ENCODE measurements at places on chromosomes 1 and 21. TPM values are rescaled to one million over a fixed set of nuclear protein-coding genes. Genes with fewer than 3 reads are reported as not detected.

- DNase-seq, result no peak
- no peak overlapping the region for H3K4me3 ChIP-seq
- peaks cover 13% of the 10 kb centered on the region for H3K4me1 ChIP-seq
Measured at GRCh38 chr1:8189931-8190483, 127.9 kb upstream of the SLC45A1 start.

GRCh38 chr1:39107341-39108290 is 81.5 kb downstream of the NDUFS5 start:
- H3K4me3 ChIP-seq, result no peak overlapping the region
- H3K27ac ChIP-seq, result no peak overlapping the region
- H3K4me1 ChIP-seq, result peaks cover 30% of the 10 kb centered on the region
- H3K36me3 ChIP-seq, result no peaks in the 10 kb centered on the region

DNA sequence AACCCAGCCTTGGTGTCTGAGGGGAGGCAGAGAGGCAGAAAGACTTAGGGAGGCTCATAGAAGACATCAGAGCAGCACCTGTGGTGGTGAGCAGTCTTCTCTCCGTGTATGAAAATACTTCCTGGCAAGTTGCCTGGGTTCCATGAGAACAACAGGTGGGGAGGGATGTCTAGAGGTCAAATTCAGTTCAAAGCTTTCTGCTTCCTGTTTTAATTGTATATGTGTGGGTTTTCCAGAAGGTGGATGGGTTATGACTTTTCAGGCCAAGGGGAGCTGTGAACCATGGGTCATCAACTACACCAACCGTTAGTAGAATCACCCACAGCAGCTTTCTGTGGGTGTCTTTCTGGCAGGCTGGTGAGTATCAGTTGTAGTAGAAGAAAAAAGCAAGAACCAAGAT is 4.1 kb upstream of the FCRL2 start:
- no peaks in the 10 kb centered on the region for H3K36me3 ChIP-seq
- H3K27ac ChIP-seq, result no peak overlapping the region
- DNase-seq, result no peak
- no peak overlapping the region for H3K4me3 ChIP-seq

GRCh38 chr21:44838039-44838895 is 20.4 kb upstream of the SUMO3 start:
- H3K4me3 ChIP-seq, result no peak overlapping the region
- H3K27ac ChIP-seq, result no peak overlapping the region
- no peak for DNase-seq
- H3K36me3 ChIP-seq, result no peaks in the 10 kb centered on the region
- peaks cover 27% of the 10 kb centered on the region for H3K27me3 ChIP-seq
- H3K4me1 ChIP-seq, result no peaks in the 10 kb centered on the region

GRCh38 chr1:157893686-157894085 is 52.1 kb upstream of the CD5L start:
- H3K27me3 ChIP-seq, result peaks cover 3% of the 10 kb centered on the region
- no peak for DNase-seq
- H3K36me3 ChIP-seq, result no peaks in the 10 kb centered on the region
- H3K4me1 ChIP-seq, result no peaks in the 10 kb centered on the region
- H3K27ac ChIP-seq, result no peak overlapping the region
- H3K4me3 ChIP-seq, result no peak overlapping the region

DNA sequence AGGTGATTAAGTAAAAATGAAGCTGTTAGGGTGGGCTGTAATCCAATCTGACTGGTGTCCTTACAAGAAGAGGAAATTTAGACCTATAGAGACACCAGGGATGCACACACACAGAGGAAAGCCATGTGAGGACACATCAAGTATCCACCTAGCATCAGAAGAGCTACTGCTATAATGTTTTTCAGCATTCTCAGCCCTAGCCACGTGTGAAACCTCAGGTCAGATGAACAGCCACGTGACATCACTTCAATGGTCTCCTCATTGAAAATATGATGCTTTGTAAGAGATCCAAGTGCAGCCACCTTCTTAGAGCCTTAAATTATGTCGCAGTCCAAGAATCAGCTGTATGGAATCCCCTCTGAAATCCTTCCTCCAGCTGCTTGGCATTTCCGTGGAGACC is 65.1 kb downstream of the C1orf87 start:
- H3K36me3 ChIP-seq, result no peaks in the 10 kb centered on the region
- H3K27ac ChIP-seq, result no peak overlapping the region
- H3K27me3 ChIP-seq, result no peaks in the 10 kb centered on the region

- no peak for DNase-seq
- no peaks in the 10 kb centered on the region for H3K27me3 ChIP-seq
- no peaks in the 10 kb centered on the region for H3K4me1 ChIP-seq
Measured at GRCh38 chr1:61930116-61930645, 187.9 kb downstream of the PATJ start.

IFI44 gene
- 3.0 TPM for total RNA-seq

IL20 gene
- total RNA-seq, result not detected

DNM3 gene
- total RNA-seq, result 0.21 TPM

LIPI gene
- total RNA-seq, result not detected

RPE65 gene
- not detected for total RNA-seq

Measured in HFFc6 (cell line).